ENCODE measurements at places on chromosomes 11 and 22.

DNA sequence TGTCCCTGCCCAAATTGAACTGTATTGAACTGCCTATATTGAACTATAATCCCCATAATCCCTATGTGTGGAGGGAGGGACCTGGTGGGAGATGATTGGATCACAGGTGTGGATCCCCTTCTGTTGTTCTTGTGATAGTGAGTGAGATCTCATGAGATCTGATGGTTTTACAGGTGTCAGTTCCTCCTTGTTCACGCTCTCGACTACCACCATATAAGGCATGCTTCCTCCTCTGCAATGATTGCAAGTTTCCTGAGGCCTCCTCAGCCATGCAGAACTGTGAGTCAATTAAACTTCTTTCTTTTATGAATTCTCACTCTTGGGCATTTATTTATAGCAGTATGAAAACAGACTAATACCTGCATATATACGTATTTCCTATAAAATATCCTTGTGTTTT, 206.5 kb upstream of the PDGFD start:
- DNase-seq = no peak

DNA sequence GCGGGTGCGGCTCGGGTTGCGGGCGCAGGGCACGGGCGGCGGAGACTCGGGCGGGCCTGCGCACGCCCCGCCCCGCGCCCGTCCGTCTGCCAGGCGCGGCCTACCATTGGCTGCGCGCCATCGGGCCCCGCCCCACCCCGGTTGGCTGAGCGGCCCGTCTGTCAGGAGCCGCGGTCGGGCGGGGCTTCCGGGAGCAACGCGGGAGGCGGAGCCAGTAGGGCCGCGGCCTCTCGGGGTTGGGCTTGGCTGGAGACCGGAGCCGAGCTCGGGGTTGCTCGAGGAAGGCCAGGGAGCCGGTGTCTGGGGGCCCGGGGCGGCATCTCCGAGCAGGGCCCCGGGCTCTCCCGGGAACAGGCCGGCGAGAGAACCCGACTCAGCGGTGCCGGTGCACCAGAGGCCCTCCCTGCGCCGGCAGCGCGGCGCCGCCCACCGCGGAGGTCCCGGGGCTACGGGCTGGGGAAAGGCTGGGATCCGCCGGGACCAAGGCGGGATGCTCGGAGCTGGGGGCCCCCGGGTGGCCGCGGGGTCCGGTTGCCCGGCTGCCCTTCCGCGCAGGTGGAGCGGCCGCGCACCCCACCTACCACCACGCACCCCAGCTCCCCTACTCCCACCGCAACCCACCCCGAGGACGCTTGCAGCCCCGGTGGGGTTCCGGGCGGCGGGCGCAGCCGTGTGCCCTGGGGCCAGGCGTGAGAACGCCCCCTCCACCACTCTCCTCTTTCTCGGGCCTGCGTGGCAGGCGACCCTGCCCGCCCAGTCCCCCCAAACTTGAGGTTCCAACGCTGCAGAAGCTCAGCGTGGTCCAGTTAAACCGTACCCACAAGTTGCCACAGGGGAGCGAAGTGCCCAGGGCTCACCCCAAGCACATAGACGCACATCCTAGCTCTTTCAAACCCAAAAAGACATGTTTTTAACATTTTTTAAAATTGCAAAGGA, at the start of gene HRAS:
Gene HRAS (minus strand): TSS at position 58 of the 936 bp plus-strand sequence.
- peak; percentile 97 for DNase-seq

DNA sequence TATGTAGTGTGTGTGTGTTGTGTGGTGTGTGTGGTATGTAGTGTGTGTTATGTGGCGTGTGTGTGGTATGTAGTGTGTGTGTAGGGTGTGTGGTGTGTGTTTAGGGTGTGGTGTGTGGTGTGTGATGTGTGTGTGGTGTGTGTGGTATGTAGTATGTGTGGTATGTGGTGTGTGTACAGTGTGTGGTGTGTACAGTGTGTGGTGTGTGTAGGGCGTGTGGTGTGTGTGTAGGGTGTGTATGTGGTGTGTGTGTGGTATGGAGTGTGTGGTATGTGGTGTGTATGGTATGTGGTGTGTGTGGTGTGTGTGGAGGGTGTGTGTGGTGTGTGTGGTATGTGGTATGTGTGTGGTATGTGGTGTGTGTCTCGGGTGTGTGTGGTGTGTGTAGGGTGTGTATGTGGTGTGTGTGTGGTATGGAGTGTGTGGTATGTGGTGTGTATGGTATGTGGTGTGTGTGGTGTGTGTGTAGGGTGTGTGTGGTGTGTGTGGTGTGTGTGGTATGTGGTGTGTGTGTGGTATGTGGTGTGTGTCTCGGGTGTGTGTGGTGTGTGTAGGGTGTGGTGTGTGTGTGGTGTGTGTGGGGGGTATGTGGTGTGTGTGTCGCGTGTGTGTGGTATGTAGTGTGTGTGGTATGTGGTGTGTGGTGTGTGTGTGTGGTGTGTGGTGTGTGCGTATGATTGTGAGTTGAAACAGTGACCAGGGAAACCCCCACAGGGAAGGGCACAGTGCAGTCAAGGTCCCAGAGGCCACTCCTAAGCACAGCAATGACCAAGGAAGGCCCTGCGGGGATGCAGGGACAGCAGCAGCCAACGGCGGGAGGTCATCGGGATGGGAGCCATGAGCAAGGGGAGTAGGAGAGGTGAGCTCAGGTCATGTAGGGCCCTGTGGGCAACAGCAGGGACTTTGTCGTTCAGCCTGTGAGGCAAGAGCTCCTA, 2.9 kb upstream of the PPP6R2 start:
- no peak for DNase-seq

DNA sequence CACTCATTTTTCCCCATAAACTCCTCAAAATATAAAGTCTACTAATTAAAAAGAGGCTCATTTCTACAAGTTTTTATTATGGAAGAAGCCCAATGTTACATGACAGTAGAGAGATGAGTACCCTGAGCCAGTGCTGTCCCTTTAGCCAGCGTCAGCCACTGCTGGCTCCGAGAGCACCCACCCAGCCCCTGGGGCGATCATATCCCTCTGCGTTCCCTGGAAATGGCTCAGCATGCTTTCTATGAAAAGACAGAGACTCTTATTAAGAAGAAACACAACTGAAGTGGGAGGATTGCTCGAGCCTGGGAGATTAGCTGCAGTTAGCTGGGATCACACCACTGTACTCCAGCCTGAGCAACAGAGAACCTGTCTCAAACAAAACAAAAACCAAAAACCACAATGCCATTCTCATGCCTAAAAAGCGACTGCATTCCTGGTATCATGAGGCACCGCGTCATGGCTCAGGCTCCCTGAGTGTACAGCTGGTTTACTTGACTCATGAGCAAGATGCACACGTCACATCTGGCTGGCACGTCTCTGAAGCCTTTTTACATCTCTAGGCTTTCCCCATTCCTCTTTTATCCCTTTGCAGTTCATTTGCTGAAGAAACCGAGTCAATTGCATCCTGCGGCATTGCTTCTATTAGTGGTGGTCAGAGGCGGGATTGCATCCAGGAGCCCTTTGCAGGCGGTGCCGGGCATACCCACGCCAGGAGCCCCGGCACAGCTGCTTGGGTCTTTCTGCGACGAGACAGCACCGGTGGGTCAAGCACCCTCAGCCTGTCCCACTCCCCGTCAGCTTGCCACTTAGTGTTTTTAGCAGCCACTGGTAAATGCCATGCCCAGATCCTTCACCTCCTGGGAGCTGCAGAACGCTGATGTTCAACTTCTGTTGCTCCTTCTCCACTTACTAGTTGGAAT, 119.9 kb downstream of the CTTN start:
- DNase-seq = peak; percentile 21

DNA sequence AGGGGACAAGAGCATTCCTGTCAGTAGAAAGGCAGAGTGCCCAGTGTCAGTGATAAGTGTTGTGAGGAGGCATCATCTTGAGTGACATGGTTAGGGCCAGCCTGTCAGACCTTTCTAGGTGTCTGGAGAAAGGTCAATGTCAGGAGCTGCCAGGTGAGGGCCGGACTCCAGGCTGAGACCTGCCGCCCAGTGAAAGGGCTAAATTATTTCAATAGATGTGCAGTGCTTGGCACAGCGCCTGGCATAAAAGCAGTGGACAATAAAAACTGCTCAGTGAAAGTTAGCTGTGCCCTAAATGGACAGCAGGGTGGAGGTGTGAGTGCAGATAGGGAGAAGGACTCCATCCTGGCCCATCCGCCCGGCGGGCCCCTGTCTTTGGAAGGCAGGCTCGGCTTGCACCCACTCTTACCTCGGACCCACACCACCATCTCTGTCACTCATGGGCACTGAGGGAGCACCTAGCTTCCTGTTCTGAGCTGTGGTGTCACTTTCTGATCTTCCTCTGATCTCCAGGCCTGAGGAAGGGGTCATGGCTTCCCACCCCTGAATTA, 23.5 kb upstream of the WNT11 start:
- peak; percentile 29 for DNase-seq

GRCh38 chr11:67024410-67024809, 1.5 kb downstream of the SYT12 start:
- no peak for DNase-seq

GRCh38 chr11:50214376-50214775, 181.7 kb downstream of the OR4C45 start:
- DNase-seq = no peak

DNA sequence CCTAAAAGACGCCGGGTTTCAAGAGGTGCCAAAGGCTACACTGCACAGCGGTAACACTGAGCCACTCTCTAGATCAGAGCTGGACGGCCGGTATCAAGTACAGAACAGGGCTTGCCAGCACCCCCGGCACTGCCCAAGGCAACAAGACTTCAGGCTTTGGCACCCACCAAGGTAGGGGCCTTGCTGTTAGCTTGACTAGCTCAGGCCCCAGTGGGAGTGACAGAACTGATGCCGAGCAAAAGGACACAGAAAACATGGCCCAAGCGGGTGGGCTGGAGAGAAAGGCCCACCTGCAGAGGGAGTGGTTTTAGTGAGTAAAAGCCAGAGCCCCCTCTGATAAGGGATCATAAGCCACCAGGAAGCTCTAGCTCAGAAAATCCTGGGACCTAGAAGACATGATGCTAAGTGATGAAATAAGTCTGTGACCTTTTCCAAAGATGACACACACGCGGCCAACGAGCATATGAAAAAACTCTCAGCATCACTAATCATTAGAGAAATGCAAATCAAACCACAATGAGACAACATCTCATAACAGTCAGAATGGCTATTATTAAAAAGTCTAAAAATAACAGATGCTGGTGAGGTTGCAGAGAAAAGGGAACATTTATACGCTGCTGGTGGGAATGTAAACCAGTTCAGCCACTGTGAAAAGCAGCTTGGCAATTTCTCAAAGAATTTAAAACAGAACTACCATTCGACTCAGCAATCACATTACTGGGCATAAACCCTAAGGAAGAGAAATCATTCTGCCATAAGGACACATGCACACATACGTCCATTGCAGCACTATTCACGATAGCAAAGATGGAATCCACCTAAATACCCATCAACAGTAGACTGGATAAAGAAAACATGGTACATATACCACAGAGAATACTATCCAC, 12.9 kb downstream of the EHD1 start:
- peak; percentile 28 for DNase-seq

GRCh38 chr22:45974498-45974897, 2.5 kb downstream of the WNT7B start:
- DNase-seq = no peak

- DNase-seq = no peak
Observed at GRCh38 chr11:132579136-132579535, 953.2 kb downstream of the OPCML start.

- DNase-seq = no peak
Observed at GRCh38 chr22:49111085-49111484, 716.6 kb downstream of the BRD1 start.

DNA sequence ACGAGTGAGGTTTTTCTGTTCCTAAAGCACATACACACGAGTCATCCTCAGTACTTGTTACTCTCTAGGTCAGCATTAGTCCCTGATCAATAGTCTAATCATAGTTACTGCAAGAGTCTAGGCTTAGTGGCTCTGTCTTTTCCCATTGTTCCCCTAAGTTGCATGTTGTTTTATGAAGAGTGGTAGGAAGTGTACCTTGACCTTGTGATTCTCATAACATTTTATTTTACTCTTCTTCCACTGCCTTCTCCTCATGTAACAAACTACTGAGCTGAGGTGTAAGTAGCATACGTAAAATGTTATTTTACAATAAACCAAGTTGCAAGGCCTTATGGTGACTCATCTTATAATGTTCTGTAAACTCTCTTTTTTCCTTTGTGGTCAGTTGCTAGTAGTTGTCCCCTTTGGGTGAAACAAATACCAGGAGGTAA, 15.0 kb downstream of the METTL15 start:
- no peak for DNase-seq

- no peak for DNase-seq
Observed at GRCh38 chr11:73414977-73415651, 38.9 kb downstream of the RELT start.

GRCh38 chr11:12456651-12457579, 79.5 kb downstream of the PARVA start:
- no peak for DNase-seq

DNA sequence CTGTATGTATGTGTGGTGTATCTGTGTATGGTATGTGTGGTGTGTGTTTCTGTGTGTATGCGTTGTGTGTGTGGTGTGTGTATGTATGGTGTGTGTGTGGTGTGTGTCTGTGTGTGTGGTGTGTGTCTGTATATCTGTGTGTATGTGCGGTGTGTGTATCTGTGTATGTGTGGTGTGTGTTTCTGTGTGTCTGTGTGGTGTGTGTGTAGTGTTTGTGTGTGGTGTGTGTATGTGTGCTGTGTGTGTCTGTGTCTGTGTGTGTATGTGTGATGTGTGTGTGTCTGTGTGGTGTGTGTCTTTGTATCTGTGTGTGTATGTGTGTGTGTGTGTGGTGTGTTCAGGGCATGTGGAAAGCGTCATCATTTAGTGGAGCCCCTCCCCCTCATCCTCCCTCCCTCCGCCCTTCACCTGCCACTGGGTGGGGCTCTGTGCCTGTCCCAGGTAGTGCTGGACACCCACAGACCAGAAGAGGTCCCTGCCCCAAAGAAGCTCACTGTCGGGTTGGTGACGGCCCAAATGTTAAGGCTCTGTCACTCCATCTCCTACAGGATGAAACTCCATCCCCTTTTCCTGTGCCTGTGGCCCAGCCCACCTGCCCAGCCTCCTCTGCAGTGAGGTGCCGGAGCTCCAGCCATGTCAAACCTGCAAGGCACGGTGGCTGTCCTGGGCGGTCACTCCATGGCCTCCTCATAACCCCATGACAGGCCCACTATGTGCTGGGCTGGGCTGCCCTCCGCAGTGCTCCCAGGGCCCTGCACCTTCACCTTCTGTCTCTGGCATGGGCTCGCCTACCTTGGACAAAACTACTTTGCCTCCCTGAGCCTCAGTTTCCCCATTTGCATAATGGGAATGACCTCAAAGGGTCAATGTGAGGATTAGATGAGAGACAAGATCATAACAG, 23.4 kb upstream of the SHISAL1 start:
- DNase-seq = no peak

DNA sequence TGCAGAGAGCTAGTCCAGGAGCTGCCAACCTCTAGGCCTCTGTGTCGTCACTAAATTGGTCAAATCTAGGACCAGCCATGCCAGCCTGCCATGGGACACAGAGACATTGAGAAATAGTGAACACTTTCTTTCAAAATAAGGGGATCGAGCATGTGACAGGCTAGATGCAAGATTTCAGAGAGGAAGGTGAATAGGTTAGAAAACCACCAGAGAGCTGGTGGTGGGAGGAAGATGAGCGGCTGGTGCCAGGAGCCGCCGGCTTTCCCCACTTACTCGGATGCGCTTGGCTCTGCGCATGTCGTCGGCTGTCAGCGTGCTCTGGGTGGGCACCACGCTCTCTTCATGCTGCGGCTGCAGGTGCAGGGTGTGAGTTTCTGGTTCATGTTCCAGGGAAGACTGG, 35.4 kb upstream of the NFRKB start:
- DNase-seq = no peak
